ENCODE measurements at places on chromosomes 3 and 15.

GRCh38 chr3:9301798-9302197 lies 52.4 kb upstream of the SRGAP3 start:
- DNase-seq = no peak

DNA sequence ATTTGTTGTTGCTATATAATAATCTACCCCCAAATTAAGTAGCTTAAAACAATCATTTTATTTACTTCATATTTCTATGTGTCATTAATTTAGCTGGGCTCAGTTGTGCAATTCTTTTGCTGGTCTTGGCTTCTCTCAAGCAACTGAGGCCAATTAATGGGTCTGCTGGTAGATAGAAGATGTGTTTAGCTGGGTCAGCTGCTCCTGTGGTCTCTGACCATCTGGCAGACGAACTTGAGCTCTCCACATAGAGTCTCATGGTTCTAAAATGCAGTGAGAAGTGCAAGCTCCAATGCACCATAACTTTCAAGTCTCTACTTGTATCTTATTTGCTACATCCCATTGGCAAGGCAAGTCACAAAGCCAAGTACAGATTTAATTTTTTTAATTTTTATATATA lies 515.6 kb downstream of the ZIC1 start:
- no peak for DNase-seq

DNA sequence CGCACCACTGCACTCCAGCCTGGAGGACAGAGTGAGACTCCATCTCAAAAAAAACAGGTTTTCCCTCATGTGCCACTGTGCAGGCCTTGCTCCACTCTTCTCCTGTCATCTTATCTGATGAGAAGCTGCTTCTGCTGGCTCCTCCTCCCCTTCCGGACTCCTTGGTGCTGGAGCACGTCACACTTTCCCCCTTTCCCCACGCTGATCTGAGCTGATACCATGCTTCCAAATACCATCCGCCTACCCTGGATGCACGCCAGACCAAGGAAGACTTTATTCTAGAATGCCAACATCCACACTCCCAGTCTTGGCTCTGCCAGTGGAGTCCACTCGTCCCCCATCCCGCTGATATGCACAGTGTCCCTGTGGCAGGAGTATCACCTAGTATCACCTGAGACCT lies 31.3 kb downstream of the HOMER2 start:
- no peak for DNase-seq

GRCh38 chr3:82509951-82510603 lies 748.6 kb upstream of the GBE1 start:
- DNase-seq = no peak

GRCh38 chr15:66502491-66502890 lies 2.2 kb downstream of the RPL4 start:
- DNase-seq = no peak
